ENCODE measurements at places on chromosomes 3 and 15. TPM values are rescaled to one million over a fixed set of nuclear protein-coding genes. Genes with fewer than 3 reads are reported as not detected.

The BFSP2 gene
- polyA plus RNA-seq: 0.17 TPM

- no peaks in the 10 kb centered on the region for H3K36me3 ChIP-seq
- H3K4me3 ChIP-seq: no peak overlapping the region
- H3K4me1 ChIP-seq: peaks cover 15% of the 10 kb centered on the region
- no peak overlapping the region for H3K27ac ChIP-seq
- no peaks in the 10 kb centered on the region for H3K27me3 ChIP-seq
Measured at GRCh38 chr3:17287006-17287689, 402.4 kb downstream of the PLCL2 start.

- no peaks in the 10 kb centered on the region for H3K36me3 ChIP-seq
- no peaks in the 10 kb centered on the region for H3K27me3 ChIP-seq
- peaks cover 15% of the 10 kb centered on the region for H3K4me1 ChIP-seq
- H3K4me3 ChIP-seq: peak within 1 kb of the TSS; percentile 51
- peak within 1 kb of the TSS; percentile 53 for H3K27ac ChIP-seq
- DNase-seq: peak; percentile 84
Measured at GRCh38 chr15:89776274-89777072, at the start of gene MESP2. Gene MESP2 (plus strand): TSS chr15:89776332. CDS start chr15:89776358, 26 bp downstream.

The SLC51A gene
- polyA plus RNA-seq: 1.0 TPM

- no peaks in the 10 kb centered on the region for H3K36me3 ChIP-seq
- H3K4me3 ChIP-seq: no peak overlapping the region
- H3K27me3 ChIP-seq: no peaks in the 10 kb centered on the region
- DNase-seq: no peak
- no peak overlapping the region for H3K27ac ChIP-seq
Measured at GRCh38 chr3:96007650-96008195, 806.7 kb upstream of the EPHA6 start.

DNA sequence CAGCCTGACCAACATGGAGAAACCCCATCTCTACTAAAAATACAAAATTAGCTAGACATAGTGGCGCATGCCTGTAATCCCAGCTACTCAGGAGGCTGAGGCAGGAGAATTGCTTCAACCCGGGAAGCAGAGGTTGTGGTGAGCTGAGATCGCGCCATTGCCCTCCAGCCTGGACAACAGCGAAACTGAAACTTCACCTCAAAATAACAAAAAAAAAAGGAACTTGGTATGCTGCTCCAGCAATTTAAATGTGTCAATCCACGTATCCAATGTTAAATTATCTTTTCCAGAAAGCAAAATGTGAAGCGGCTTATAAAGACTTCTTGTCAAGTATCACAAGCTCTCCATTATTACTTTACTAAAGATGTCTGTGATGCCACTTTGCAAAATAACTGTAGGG lies 9.9 kb upstream of the ARIH1 start:
- no peak overlapping the region for H3K27ac ChIP-seq
- H3K4me3 ChIP-seq: no peak overlapping the region

DNA sequence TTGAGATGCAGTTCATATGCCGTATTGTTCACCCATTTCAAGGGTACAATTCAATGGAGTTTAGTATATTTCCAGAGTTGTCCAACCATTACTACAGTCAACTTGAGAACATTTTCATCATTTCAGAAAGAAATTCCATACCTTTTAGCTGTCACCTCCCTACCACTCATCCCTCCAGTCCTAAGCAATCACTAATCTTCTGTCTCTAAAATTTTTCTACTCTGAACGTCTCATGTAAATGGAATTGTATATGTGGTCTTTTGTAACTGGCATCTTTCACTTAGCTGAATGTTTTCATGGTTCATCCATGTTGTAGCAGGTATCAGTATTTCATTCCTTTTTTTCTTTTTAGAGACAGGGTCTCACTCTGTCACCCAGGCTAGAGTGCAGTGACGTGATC lies 51.1 kb downstream of the CMTM7 start:
- H3K4me3 ChIP-seq: no peak overlapping the region
- H3K27ac ChIP-seq: no peak overlapping the region
- no peak for DNase-seq
- no peaks in the 10 kb centered on the region for H3K36me3 ChIP-seq
- H3K27me3 ChIP-seq: no peaks in the 10 kb centered on the region
- peaks cover 12% of the 10 kb centered on the region for H3K4me1 ChIP-seq

The DNAH12 gene
- polyA plus RNA-seq: 0.01 TPM

The PFN2 gene
- 35.5 TPM for polyA plus RNA-seq

- H3K4me1 ChIP-seq: no peaks in the 10 kb centered on the region
- H3K27ac ChIP-seq: no peak overlapping the region
- H3K27me3 ChIP-seq: no peaks in the 10 kb centered on the region
- no peak overlapping the region for H3K4me3 ChIP-seq
- DNase-seq: no peak
Measured at GRCh38 chr3:74631351-74632140, 17.1 kb upstream of the CNTN3 start.

DNA sequence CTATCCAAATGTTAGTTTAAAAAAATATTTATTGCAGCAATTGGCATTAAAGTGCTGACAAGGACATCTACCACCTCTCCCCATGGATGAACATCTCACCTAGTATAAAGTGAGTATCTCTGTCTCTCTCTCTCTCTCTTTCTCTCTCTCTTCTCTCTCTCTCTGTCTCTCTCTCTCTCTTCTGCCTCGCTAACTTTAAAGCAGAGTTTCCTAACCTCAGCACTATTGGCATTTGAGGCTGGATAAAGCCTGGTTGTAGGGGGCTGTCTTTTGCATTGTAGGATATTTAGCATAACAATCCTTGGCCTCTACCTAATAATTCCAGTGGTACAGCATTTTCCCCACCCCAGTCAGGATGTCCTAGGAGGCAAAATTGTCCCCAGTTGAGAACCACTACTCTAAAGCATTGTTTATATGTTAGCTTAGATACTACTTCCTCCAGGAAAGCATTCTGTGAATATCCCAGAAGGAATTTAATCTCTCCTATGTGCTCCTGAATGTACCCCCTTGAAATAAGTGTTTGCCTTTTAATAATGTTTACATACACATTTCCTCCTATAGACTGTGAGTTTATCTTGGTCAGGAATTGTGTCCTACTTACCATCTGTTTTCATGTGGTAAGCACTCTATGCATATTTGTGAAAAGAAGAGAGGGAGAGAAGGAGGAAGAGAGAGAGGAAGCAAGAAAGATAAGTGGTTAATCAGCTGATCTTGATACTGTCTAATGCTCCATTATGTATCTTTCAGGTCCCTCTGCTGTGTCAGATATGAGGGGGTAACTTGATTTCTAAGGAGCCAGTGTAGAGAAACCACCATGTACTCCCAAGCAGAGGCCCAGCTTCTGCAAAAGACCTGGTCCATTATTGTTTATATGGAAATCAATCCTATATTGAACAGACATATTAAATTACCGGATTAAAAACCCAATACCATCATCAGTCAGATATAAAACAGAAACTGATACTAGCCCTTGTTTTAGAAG lies 346.6 kb downstream of the RBMS3 start:
- no peak for DNase-seq
- H3K27ac ChIP-seq: no peak overlapping the region
- no peaks in the 10 kb centered on the region for H3K27me3 ChIP-seq
- peaks cover 27% of the 10 kb centered on the region for H3K4me1 ChIP-seq
- no peak overlapping the region for H3K4me3 ChIP-seq

DNA sequence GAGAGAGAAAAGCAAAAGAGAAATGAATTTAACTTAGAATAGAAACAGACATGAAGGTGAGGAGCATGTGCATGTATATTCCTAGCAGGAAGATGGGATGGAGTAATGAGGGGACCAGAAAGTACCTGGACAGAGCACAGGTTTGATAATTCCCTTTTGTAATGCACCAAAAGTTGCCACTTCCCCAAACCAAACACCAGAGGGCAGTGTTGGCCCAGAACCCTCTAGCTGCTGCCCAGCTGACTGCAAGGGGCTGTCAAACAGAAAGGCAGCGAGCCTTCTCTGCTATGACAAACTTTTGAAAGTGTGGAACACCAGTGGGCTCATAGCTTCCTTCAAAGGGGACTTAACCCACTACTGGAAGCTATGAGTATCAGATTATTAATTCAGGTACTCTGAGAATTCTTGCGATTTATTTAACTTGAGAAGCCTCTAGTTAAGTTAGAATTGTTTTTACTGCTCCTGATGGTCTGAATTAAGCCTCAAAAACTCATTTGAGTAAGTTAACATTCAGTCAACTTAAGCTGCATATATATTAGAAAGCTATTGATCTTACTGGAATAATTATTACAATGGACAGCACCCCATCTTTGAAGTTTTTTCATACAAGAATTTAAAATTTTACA lies 234.9 kb downstream of the NEK10 start:
- no peaks in the 10 kb centered on the region for H3K4me1 ChIP-seq
- DNase-seq: peak; percentile 39
- H3K36me3 ChIP-seq: no peaks in the 10 kb centered on the region
- H3K4me3 ChIP-seq: no peak overlapping the region

The SCN5A gene
- 29.9 TPM for polyA plus RNA-seq

The SPTSSB gene
- 0.03 TPM for polyA plus RNA-seq

DNA sequence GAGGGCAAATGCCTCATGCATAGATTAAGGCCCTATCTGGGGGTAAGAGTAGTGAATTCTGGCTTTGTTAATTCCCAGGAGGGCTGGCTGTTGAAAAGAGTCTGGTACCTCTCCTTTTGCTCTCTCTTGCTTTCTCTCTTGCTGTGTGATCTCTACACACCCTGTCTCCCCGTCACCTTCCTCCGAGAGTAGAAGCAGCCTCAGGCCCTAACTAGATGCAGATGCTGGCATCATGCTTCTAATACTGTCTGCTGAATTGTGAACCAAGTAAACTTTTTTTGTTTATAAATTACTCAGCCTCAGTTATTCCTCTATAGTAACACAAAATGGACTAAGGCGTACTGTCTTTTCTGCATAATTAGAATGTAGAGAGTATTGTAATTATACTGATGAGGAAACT lies 908.1 kb downstream of the DIPK2A start:
- no peak for DNase-seq
- no peak overlapping the region for H3K4me3 ChIP-seq
- no peak overlapping the region for H3K27ac ChIP-seq

The NDN gene
- polyA plus RNA-seq: 6.7 TPM

The FAN1 gene
- 8.2 TPM for polyA plus RNA-seq

DNA sequence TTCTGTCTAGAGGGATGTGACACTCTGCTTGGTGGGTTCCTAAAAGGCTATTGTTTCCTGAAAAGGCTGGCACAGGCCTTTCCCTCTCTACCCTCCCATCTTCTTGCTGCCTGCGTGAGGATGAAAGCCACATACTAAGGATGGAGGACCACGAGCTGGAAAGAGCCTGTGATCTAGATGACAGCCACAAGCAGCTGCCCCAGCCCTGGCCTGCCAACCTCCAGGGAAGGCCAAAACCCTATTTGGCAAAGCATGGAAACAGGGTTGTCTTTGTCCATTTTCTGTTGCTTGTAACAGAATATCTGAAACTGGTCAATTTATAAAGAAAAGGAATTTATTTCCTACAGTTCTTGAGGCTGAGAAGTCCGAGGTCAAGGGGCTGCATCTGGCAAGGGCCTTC lies 144.5 kb downstream of the FBLN2 start:
- no peak overlapping the region for H3K27ac ChIP-seq
- DNase-seq: no peak
- H3K36me3 ChIP-seq: no peaks in the 10 kb centered on the region
- no peak overlapping the region for H3K4me3 ChIP-seq
- no peaks in the 10 kb centered on the region for H3K4me1 ChIP-seq

DNA sequence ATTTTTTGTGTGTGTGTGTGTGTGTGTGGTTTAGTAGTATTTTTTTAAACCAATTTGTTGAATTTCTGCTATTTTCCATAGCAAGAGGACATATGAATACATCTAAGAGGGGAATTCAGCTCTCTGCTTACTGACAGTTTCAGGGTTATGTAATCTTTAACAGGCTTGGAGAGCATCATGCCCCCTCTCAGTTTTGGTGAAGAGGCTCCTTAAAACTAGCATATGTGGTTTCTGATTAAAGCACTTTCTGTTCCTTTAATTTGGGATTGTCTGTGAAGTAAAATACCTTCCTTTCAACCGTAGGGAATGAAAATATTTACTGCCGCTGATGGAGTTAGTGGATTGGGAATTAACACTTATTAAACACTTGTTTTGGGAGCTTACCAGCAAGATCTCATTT lies 19.4 kb upstream of the NFKBIZ start:
- no peaks in the 10 kb centered on the region for H3K27me3 ChIP-seq
- H3K36me3 ChIP-seq: no peaks in the 10 kb centered on the region
- no peak for DNase-seq
- H3K4me1 ChIP-seq: peaks cover 33% of the 10 kb centered on the region

The ACP3 gene
- 0.22 TPM for polyA plus RNA-seq

DNA sequence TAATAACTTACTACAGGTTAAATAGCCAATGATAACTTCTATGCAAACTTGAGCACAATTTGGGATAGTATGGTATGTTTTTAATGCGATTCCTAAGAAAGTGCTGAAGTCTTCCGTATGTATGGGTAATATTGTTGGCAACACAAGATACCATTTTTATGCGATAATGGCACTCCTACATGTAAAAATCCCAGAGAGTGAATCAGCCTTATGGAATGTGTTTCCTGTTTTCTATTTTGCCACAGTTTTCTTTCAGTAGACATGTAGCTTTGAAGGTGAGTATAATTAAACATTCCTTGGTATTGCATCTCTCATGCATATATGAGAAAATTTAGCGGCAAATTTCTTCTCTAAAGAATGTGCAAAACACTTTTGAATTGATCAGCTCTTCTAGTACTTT lies 396.8 kb upstream of the AZI2 start:
- H3K36me3 ChIP-seq: no peaks in the 10 kb centered on the region
- H3K27me3 ChIP-seq: no peaks in the 10 kb centered on the region
- H3K4me1 ChIP-seq: peaks cover 9% of the 10 kb centered on the region

The SLITRK3 gene
- not detected for polyA plus RNA-seq

DNA sequence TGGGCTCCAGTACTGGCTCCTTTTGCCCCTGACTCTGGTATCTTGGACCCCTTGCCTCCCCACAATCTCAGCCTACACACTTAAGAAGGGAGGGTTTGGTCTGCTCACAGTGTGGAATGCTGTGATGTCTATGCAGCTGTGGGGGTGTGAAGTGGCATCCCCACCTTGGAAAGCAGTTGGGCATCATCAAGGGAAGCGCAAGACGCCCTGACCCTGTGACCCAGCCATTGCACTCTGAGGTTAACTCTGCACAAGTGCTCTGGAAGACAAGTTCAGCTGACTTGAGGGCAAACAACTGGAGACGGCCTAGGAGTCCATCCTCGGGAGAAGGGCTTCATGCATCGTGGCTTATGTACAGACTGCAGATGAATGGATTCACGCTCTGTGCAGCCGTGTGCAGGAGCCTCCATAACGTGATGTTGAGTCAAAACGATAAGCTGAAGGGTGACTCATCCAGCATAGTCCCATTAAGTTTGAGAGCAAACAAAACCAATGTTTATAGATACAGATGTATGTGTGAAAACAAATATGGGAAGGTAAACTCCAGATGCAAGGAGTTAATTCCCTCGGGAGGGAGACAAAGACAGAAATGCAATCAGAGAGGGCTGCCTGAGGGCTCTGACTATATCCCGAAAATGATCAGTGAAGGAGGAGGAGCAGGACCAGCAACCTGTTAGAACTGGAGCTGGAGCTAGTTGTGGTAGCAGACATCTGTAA lies 86.8 kb downstream of the LSM3 start:
- H3K27me3 ChIP-seq: no peaks in the 10 kb centered on the region
- no peak overlapping the region for H3K27ac ChIP-seq
- H3K4me3 ChIP-seq: no peak overlapping the region
- no peak for DNase-seq
